WERI-Rb-1 (cell line): ENCODE measurements at places on chromosomes 5 and 9.

DNA sequence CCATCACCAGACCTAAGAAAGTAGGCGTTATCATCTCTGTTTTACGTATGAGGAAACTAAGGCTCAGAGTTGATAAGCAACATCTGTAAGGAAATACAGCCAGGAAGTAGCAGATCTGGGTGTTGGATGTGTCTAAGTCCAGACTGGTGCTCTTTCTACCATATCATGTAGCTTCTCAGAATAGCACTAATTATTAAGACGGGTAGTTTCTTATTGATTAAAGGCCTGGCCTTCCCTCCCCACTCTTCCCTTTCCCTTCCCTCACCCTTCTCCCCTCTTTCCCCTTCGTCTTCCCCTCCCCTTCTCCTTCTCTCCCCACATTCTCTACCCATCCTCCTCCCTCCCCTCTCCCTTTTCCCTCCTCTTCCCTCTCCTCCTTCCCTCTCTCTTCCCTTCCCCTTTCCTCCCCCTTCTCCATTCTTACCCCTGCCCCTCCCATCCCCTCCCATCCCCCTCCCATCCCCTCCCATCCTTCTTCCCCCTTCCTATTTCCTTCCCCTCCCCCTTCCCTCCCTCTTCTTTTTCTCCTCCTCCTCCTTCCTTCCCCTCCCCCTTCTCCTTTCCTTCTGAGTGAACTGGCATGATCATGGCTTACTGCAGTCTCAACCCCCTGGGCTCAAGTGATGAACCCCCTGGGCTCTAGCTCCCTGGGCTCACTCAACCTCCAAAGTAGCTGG is 79.4 kb downstream of the SNX24 start:
- no peak for DNase-seq

- peak; percentile 19 for DNase-seq
Observed at GRCh38 chr5:14861123-14861765, 10.3 kb downstream of the ANKH start.

DNA sequence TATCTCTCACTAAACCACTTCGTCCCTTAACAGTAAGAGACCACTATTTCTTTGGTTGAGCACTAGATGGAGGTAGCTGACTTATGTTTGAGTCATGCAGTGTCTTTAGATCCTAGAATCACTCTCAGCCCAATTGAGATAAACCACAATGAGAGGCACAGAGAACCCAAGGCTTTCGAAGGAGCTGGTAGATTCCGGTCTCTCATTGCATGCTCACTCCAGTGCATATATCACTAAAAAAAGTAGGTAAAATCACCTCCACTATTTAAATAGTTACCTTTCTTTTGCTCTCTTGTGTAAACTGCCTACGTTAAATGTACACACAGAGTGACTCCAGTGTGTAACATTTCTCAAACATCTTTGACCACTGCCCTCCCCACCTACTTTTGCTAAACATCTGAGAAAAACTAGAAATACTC is 27.6 kb downstream of the ACTL7A start:
- no peak for DNase-seq

DNA sequence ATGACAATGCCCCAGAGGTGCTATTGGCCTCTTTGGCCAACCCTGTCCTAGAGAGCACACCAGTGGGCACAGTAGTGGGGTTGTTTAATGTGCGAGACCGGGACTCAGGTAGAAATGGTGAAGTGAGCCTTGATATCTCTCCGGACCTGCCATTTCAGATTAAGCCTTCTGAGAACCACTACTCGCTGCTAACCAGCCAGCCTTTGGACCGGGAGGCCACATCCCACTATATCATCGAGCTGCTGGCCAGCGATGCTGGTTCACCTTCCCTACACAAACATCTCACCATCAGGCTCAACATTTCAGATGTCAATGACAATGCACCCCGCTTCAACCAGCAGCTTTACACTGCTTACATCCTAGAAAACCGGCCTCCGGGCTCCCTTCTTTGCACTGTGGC is 1.4 kb downstream of the PCDHGC5 start:
- DNase-seq = no peak

DNA sequence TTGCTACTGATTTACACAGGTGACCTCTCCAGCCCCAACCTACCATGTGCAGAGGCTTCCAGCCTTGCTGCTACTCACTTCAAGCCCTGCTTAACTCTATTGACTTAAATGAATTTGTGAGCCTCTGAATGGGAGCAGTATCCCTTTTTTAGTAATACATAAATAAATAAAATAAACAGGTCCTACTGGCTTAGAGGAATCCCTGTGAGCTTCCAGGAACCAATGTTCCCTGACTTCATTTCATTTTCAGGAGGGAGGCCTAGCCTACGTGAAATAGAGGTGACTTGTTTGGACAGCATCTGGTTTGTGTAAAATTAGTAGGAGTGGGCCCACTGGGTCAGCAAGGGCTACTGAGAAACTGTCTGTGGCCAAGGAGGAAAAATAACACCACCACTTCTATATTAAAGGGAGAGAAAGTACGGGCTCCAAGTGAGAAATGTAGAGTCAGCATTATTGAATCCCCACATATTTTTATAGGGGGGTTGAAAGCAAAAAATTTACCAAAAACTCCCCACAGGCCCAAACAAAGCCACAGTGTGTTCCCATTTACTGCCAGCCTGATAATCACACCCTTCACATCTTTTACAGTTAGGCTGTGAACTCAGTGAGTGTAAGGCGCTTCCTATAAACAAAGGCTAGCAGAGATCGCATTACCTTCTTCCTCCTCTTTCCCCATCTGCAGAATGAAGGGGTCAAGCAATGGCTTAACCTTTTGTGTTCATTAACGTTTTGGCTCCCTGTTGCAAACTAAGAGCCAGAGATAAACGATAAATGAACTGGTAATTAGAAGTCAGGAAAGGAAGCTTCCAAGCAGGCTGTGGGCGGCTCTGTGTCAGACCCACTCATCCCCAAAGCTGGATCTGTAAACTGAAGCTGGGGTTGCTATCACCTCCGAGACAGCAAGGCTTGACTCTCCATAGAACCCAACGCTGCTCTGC is 138.8 kb upstream of the LIFR start:
- peak; percentile 59 for DNase-seq

DNA sequence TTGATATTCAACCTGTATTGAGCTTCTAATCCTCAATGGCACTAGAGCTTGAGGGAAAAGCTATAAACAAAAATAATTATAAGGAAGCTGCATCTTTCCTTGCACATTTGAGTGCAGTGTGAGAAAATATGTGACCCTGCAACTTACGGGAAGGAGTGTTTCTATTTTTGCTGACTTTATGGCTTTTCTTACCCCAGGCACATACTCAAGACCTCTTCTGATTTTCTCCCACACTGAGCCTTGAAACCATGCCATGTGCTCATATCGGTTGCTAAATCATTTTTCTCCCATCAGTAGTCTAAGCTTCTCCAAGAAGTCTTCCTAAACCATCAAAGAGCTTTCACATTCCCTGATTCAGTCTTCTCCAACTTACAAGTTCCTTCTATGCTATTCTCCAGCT is 91.5 kb downstream of the CDH6 start:
- DNase-seq = no peak

GRCh38 chr5:138725153-138725817 is 27.9 kb upstream of the CTNNA1 start:
- DNase-seq = peak; percentile 33

- no peak for DNase-seq
Observed at GRCh38 chr9:115413766-115414382, 295.9 kb upstream of the TNC start.

DNA sequence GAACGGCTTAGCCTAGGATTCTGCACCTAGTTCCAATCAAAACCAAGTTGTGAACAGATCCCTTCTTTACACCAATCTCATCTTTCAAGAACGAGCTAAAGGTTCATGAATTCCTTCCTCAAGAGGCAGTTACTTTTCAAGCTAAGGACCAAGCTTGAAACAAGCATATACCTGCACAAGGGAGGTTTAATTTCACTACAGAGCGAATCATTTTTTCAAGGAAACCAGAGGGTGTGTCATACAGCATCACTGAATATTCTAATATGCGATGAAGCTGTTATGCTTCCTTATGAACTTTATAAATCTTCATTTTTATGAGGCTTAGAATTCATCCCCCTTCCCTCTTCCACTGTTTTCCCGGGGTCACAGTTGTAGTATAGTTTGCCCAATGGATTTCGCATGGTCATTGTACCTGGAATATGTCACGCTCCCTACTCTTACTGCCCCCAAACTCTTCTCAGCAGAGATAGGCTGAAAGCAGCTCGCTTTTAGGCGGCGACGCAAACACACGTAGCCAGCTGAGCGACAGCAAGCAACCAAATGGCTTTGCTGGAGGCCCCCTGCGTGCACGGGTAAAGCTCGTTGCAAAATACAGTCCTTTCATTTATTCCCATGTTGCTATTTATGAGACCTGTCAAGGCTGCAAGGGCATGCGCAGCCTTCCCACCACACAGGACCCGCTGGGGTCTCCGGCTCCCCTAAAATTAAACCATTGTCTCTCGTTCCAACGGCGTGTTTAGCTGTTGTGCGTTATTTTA is 832 bp downstream of the LMBRD2 start:
- peak; percentile 58 for DNase-seq

- DNase-seq = no peak
Observed at GRCh38 chr5:31329715-31330114, 136.2 kb downstream of the CDH6 start.

DNA sequence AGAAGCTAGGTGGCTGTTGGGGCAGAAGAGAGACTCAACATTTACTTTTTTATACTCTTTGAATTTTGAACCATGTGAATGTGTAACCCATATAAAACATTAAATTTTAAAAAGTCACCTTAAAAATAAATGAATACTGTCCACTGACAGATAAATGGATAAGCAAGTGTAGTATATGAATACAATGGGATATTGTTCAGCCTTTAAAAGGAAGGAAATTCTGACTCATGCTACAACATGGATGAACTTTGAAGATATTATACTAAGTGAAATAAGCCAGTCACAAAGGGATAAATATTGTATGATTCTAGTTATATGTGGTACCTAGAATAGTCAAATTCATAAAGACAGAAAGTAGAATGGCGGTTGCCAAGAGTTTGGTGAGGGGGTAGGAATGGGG is 113.9 kb downstream of the TMEM174 start:
- DNase-seq = no peak

DNA sequence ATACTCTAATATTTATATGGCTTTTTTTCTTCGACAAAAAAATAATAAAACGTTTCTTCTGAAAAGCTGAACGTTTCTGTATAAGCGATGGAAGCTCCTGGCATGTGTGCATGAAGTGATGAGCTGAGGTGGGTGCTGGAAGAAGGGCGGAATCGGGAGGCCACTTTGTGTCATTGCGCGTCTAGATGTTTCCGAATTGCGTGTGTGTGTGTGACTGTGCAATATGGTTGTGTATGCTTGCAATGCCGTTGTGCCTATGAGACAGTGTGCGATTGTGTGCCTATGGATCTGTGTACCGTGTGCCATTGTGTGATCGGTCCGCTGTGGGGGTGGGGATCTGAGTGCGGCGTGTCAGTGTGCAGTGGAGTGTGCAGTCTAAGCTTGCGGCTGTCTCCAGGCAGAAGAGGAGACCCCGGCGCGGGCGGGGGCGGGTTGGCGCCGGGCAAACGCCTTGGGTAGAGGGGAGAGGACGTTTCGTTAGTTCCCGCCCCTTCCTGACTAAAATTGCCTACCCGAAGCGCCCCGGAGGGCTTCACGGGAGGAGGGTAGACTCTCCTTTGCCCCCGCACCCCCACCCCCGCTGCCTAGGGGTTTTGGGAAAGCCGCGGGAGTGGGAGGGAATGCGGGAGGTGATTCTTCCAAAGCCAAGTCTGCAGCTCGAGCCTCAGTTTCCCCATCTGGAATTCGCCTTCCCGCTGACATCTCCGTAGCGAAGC is 24.2 kb downstream of the PCDHGC5 start:
- DNase-seq = no peak

GRCh38 chr9:108083160-108083750 is 593.7 kb upstream of the KLF4 start:
- DNase-seq = no peak

DNA sequence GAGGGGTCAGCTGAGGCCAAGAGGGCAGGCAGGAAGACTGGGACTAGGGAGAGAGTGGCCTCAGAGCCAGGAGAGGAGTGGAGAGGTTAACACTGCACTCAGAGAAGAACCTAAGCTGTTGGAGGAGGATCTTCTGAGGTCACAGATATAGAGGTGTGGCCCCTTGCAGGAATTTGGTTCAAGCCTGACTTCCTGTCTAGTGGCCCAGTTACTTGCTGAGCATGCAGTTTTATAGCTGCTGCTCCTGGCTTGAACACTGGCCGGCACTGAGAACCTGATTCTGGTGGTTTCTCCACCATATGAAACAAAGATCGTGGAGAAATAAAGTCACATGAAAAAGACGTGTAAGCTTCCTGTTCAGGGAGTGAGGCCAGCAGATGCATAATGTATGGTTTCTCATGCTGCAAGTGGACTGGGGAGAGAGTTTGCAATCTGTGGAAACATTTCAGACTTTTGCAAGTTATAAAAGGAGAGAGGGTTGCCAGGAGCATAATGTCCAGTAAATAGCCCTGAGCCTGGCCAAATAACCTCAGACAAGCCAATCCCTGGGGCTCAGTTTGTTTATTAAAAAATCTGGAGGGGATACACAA is 82.6 kb downstream of the GALNT10 start:
- no peak for DNase-seq

GRCh38 chr5:5813441-5813840 is 391.0 kb downstream of the ICE1 start:
- DNase-seq = no peak

DNA sequence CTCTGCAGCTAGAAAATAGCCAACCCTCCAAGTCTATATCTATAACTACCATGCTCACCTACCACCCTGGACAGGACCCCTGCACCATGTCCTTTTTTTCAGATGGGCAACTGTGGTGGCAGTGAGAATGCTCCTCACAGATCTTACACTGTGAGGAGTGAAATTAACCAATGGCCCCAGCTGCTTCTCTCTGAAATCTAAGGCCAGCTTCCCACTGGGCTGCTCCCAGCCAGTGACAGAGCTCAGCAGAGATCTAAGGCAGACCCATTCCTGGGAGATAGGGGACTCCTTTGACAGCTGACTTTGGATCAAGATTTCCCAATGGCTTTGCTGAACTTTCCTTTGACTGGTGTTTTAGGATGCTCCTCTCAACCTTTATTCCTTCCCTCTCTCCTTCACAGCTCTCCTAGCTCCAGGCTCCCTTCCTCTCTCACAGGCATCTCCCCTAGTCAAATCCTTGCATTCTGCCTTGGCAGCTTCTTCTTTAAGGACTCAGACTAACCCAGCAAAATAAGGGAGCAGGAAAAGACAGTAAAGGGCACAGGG is 1.6 kb upstream of the ARAP3 start:
- DNase-seq = no peak

DNA sequence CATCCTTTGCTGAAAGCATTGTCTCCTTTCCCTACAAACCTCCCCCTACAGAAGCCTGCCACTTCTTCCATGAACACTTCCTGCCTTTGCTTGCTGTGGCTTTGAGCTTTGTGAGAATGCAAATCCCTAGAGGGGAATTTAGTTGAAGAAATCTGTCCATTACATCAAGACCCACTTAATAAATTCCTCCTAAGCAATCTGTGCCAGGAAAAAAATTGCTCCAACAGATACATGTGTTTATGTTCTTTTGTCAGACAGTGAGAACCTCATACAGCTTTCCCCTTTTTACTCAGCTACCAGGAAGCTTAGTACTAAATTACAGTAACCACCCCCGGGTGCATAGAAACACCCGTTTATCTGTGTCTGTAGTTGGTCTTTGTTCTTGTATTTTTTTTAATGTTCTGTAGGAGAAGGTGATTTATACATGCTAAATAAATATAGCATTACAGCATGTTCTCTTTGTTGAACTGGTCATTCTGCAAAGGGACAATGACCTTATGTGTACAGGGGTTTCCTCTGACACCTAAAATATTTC is 43.9 kb downstream of the SH3TC2 start:
- no peak for DNase-seq

GRCh38 chr5:180590543-180591310 is 572 bp downstream of the SCGB3A1 start:
- no peak for DNase-seq

GRCh38 chr5:58934629-58935097 is 351.8 kb downstream of the RAB3C start:
- DNase-seq = no peak

- DNase-seq = no peak
Observed at GRCh38 chr9:89899573-89899972, 294.8 kb downstream of the GADD45G start.
